ENCODE measurements at places on chromosomes 2 and 18.
A peak's percentile ranks its signal among the peaks of the same experiment; 100 is the strongest.

DNA sequence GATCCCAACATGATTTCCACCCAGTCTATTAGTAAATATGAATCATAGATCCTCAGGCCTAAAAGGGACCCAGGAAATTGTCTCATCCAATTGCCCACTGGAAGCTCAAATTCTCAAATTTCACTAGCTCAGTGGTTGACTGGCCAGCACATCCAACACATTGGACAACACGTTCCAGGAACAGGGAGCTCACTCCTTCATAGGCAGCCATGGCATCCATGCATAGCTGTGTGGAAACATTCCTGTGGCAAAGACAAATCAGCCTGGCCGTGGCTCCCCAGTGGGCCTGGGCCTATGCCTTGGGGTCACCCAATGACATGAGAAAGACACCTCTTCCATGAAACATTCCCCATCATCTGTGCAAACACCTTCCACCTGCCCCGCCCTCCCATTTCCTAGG, 261.1 kb downstream of the ANAPC1 start:
- no peak for DNase-seq

GRCh38 chr2:119323459-119323858, 43.2 kb downstream of the C2orf76 start:
- DNase-seq: no peak

GRCh38 chr2:238573065-238573778, 146.5 kb downstream of the ASB1 start:
- DNase-seq: peak; percentile 36

DNA sequence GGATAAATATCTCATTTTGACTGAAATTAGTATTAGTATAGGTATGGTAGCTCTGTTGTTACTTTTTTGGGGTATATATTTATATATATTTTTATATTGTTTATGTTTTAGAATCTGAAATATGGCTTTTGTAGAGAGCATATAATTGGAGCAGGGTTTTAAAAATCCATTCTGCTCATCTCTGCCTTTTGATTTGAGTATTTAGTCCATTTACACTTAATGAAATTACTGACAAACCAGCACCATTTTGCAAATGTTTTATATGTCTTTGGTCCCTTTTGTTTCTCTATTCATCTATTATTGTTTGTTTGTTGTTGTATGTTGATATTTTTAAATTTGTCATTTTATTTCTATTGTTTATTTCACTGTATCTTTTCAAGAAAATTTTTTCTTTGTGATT, 30.7 kb downstream of the PTPN4 start:
- DNase-seq: no peak

- no peak for DNase-seq
Observed at GRCh38 chr18:32877371-32877770, 104.5 kb upstream of the KLHL14 start.

GRCh38 chr2:28626891-28627421, 124.7 kb upstream of the PPP1CB start:
- DNase-seq: no peak

GRCh38 chr2:229037621-229038020, 233.5 kb downstream of the PID1 start:
- no peak for DNase-seq

DNA sequence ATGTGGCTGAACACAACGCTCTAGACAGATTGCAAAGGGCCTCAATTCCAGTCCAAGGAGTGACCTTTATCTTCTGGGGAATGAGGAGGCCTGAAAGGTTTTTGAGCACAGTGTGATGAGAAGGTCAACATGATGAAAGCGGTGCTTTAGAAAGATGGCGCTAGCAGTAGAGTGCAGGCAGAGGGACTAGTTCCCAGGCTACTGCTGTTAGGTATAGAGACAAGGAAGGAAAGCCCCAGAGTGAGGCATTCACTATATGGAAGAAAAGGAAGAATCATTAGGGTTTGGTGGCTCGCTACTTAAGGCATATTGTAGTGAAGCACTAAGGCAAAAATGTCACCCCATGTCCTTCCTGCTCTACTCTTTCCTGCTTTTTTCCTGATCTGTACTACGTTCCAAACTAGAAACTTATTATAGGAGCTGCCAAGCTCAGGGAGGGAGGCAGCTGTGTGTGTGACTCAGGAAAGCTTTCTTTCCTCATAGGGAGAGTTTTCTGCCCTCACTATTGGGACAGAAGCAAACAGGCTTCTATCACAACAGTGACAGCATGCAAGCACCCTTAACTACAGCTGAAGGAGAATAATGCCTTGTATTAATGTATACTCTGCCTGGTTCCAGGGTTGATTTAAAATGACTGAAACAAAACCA, 160.8 kb upstream of the CAVIN2 start:
- DNase-seq: no peak
